Body of pancreas (tissue), 4 donors: ENCODE measurements at places on chromosomes 7 and 10. TPM values are rescaled to one million over a fixed set of nuclear protein-coding genes. Genes with fewer than 3 reads are reported as not detected.

DNA sequence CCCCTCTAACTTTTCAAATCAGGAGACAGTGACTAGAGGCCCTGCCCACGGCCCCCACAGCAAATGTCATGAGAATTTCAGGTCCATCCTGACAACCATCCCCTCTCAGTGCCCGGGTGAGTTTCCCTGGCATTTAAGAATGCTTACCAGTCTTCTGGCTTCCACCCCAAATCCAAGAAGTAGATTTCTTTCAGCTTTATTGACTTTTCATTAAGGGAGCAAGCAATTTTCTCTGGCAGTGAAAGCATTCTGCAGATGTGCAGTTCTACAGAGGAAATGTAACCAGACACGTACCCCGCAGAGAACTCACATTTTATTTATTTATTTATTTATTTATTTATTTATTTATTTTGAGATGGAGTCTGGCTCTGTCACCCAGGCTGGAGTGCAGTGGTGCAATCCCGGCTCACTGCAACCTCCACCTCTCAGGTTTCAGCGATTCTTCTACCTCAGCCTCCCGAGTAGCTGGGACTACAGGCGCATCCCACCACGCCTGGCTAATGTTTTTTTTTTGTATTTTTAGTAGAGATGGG, 120.9 kb upstream of the KCTD7 start:
- no peak for DNase-seq

EN2 gene
- total RNA-seq: not detected

ALDH18A1 gene
- total RNA-seq: 38.9 TPM

DNA sequence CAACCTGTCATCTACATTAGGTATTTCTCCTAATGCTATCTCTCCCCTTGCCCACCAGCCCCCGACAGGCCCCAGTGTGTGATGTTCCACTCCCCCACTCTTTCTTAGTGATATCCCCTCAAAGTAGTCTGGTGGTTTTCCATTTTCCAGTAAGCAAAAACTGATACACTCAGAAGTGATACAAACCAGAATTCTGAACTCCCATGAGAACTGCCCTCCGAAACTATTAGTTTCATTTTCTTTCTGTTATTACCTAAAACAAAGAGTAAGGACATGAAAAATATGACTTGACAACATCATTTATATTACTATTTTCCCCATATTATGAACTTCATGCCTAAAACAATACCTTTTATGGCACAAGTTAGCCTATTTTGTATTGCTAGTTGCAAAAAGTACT, 175.0 kb downstream of the OTUD1 start:
- DNase-seq: no peak

- DNase-seq: no peak
Measured at GRCh38 chr7:42180806-42181205, 56.2 kb downstream of the GLI3 start.
